Liver (tissue), 10 donors: ENCODE measurements at places on chromosomes 13 and 19. TPM values are rescaled to one million over a fixed set of nuclear protein-coding genes. Genes with fewer than 3 reads are reported as not detected.

ZNF888 gene
- 9.0 TPM for total RNA-seq

SIGLEC5 gene
- 0.70 TPM for total RNA-seq

RAB3A gene
- total RNA-seq: 0.84 TPM

DNA sequence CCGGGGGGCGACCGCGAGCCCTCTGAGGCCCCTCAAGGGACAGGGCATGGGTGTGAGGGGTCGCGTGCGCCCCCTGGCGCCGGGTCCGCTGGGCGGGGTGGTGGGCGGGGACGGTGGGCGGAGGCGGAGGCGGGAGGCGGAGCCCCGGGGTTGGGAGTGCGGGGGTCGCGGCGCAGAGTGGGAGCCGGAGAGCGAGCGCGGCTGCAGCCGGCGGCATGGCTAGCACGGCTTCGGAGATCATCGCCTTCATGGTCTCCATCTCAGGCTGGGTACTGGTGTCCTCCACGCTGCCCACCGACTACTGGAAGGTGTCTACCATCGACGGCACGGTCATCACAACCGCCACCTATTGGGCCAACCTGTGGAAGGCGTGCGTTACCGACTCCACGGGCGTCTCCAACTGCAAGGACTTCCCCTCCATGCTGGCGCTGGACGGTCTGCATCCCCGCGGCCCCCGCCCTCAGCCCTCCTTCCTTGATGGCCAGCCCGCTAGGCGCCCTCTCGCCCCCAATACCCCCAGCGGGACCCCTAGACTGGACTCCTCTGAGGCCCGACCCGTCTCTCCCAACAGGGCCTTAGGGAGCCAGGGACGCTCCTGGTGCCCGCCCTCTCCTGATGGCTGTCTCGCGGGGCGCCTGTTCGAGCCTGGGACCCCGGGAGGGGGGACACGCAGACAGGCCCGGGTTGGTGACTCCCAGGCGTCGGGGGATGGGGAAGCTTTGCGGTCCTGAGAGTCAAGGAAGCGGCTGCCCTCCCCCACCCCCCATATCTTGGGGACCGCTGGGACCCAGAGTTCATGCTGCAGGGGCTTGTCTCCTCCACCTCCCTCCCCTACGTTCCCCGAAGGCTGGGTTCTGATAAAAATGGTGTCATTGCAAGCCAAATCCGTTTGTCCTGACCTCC, at the start of gene CLDN10:
Gene CLDN10 (plus strand): TSS at position 182 of the 903 bp plus-strand sequence. CDS start 34 bp downstream, at position 216.
- no peak for DNase-seq

- no peak for DNase-seq
Measured at GRCh38 chr13:26599403-26599802, 41.9 kb downstream of the WASF3 start.

DNA sequence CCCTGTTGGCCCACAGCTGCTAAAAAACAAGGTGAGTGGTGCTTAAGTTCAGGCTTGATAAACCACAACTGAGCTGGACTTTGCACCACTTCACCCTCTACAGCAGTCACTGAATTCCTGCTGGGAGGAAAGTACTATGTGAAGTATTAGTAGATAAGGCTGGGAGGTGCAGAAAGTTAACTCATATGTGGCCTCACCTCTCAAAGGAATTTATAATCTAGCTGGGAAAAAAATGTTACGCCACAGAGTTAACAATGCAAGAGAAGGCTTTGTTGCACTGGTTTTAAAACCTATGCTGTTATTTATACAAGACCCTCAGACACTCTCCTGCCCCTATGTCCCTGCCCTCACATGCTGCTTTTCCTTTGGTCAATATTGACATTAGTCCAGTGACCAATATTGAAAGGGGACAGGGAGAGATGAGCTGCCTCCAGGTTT, 60.9 kb downstream of the LIG4 start:
- no peak for DNase-seq

GRCh38 chr13:48731001-48731658, 77.4 kb downstream of the CYSLTR2 start:
- DNase-seq: no peak

DNA sequence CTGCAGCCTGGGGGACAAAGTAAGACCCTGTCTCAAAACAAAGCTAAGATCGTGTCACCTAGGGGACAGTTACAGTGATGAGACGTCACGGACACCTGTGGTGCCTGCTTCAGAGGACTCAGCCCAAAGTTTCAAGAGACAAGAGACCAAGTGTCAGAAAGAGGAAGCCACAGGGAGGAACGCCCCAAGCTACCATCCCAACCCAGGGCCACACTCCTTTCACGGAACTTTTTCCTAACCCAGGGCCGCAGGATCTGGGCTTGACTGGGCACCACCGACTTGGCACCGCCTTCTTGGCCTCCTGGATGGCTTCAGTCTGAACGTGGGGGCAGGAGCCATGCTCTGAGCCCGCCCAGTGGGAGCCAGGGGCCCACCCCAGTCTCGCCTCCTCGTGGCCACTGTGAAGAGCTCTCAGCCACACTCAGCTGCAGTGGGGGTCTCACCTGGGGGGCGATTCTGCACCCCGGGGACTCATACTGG, 8.5 kb downstream of the MOB3A start:
- no peak for DNase-seq

GRCh38 chr13:72029981-72030380, 163.0 kb upstream of the DACH1 start:
- DNase-seq: no peak

DNA sequence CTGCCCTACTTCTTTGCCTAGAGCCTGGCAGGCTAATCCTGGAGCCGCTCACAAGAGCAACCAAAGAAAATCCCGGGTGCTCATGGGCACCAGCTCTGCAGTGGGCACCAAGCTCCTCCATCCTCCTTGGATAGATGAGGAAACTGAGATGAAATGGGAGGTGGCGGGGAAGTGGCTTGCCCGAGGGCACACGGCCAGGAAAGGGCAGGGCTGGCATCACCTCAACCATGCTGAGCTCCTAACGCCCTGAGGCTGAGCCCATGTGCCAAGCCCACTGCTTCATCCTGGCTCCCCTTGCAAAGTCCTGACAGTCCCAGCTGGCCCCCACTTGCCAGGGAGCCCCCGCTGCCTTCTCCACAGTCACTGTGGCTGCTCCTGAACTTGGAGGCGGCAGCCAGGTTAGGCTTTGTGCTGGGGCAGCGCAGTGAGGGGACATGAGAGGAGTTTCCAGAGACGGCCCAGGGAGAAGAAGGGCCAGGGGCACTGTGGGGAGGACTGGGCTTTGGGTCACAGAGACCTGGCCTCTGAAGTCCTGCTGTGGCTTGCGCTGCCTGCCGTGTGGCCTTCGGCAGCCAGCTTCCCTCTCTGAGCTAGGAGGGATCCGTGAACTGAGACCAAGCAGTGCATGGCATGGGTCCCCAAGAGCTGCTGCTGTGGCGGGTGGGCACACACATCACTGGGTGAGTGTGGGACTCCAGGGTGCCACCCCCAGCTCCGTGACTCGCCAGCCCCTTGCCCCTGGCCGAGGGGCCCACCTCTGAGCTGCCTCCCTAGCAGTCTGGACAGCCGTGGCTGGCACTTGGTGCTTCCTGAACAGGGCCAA, 17.5 kb downstream of the TMED1 start:
- no peak for DNase-seq
